ENCODE measurements at places on chromosomes 3 and 15. TPM values are rescaled to one million over a fixed set of nuclear protein-coding genes. Genes with fewer than 3 reads are reported as not detected.
A peak's percentile ranks its signal among the peaks of the same experiment; 100 is the strongest.

GRCh38 chr3:171088964-171089754 is 62.6 kb upstream of the SLC2A2 start:
- DNase-seq = peak; percentile 68

- DNase-seq = no peak
These were observed 47.7 kb downstream of the MAP2K5 start for GRCh38 chr15:67590191-67590590.

- peak; percentile 16 for DNase-seq
These were observed 244.3 kb downstream of the ULK4 start for GRCh38 chr3:41717641-41718040.

DNA sequence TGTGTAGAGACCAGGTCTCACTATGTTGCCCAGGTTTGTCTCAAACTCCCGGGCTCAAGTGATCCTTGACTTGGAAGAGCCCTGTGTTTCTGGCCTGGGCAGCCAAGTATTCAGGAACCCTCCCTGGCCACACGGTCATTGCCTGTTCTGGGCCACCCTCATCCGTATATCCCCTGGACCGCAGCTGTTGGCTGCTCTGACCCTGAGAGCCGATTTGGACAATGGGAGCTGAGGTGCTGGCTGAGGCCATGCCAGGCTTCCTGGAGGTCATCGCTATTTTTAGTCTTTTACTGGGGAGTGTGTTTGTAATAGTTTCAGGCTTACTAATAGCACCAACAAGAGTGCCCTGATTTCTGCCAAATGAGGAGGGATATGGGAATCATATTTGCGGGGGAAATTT is 60.7 kb downstream of the ADAMTS7 start:
- no peak for DNase-seq

The ALG3 gene
- polyA plus RNA-seq = 29.4 TPM

The TM4SF4 gene
- 0.39 TPM for polyA plus RNA-seq

The TTC21A gene
- 16.8 TPM for polyA plus RNA-seq

The SLC25A36 gene
- 70.2 TPM for polyA plus RNA-seq

- no peak for DNase-seq
These were observed 2.6 kb upstream of the MAP4 start for GRCh38 chr3:48018841-48019240.

The RLBP1 gene
- 3.6 TPM for polyA plus RNA-seq

DNA sequence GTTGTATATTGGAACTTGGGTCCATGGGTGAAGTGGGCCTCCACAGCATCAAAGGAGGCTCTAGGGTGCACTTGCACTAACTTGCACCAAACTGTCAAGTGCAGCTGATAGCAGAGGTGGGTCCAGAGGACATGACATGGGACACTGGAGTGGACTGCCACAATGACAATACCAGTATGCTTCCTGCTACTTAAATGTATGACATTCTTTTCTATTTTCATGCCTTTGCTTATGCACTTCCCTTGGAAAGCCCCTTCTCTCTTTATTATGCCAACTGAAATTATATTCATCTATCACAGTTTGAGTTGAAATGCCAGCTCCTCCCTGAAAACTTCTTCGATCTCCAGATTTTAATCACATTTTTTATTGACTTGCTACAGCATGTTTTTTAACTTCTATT is 101.8 kb downstream of the CFAP20DC start:
- no peak for DNase-seq

The CLDN18 gene
- polyA plus RNA-seq = 0.44 TPM

DNA sequence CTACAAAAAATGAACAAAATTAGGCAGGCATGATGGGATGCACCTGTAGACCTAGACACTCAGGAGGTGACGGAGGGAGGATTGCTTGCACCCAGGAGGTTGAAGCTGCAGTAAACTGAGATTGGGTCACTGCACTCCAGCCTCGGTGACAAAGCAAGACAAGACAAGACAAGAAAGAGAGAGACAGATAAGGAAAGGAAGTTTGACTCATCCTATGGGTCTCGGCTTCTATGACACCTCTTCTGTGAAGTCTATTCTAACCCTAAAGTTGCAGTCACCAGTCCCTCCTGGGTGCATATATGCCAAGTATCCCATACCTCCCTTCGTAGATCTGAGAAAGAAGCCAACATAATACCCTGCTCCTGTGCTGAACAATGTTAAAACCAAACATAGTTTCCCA is 7.9 kb upstream of the ZMAT3 start:
- no peak for DNase-seq

The FGF12 gene
- polyA plus RNA-seq = 94.5 TPM

The PRC1 gene
- 62.2 TPM for polyA plus RNA-seq

Measured in spinal cord (tissue), 10 donors.